ENCODE measurements at places on chromosomes 3 and 15.

DNA sequence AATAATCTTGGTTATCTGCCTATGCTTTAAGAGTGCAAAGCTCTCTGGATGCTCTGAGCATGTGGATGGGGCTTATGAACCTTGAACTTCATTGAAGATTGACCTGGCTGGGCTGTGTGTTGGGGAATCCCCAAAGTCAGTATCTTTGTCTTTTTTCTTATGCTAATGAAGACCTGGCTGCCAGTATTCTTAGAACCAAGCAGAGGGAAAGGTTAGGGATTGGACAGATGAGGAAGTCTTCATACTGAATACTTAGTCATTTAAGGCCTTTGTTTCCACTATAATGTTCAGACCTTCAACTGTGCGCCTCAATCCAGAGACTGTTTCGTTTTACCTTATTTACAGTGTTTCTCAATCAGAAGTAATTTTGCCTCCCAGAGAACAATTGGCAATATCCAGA lies 42.5 kb upstream of the CMTM7 start:
- no peak for DNase-seq

DNA sequence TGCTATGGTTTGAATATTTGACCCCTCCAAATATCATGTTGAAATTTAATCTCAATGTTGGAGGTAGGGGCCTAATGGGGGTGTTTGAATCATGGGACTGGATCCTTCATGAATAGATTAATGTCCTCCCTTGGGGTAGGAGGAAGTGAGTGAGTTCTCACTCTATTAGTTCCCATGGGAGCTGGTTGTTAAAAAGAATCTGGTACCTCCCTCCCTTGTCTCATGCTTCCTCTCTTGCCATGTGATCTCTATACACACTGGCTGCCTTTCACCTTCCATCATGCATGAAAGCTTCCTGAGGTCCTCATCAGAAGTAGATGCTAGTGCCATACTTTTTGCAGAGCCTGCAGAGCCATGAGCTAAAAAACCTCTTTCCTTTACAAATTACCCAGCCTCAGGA lies 177.7 kb upstream of the MCTP2 start:
- no peak for DNase-seq

- DNase-seq: no peak
Observed at GRCh38 chr3:174198199-174198598, 660.9 kb upstream of the NAALADL2 start.

DNA sequence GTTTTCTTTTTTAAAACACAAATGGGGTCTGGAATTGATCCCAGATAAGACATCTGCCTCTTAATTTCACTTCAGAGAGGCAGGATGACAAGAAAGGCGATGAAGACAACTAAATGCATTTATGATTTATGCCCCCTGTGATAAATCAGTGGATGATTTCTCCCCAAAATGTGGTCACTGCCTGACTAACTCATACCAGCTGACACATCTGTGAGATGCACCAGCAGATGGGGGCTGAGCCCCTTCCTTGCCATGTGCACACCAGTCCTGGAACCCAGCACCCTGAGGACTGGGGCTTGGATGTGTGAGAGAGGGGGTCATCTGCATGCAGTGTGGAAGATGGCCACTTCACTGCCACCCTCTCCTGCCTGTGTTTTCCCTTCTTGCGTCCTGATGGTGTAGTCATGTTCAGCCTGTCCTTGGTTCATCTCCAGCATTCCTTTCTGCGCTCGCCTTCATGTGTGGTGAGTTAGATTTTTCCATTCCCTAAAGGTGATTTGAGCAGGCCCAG lies 264.3 kb downstream of the LRTM1 start:
- no peak for DNase-seq

DNA sequence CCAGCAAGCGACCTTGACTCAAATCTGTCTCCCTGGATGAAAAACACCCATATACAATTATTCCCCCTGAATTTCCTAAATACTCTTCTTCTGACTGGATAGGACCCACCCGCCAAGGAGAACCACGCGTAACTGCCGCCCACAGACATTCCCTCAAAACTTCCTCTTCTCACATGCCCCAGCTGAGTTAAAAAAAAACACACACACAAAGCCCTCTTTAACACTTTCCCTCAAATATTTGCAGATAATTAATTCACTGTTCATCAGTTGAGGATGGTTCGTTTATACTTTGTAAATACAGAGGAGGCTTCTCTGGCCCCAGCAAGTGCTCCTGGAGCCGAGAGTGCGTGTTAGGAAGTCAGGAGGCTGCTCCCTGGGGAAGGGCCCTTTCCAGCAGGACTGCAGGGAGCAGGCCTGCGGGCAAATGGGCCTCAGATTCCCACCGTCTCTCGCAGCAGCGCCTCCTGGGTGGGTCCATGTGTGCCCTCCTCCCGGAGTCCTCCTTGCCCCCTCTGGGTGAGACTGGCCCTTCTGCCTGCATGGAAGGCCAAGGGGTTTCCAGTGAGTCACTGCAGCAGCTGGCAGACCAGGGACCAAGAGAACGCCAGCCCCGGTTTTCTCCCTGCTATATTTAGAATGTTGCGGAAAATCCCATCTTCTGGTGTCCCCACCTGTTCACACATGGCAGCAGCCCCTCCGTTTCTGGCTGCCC lies 46.8 kb downstream of the MGLL start:
- DNase-seq: no peak

- DNase-seq: no peak
Observed at GRCh38 chr15:61081027-61081322, 148.1 kb downstream of the RORA start.

- DNase-seq: no peak
Observed at GRCh38 chr3:188305220-188305619, 151.3 kb downstream of the LPP start.

DNA sequence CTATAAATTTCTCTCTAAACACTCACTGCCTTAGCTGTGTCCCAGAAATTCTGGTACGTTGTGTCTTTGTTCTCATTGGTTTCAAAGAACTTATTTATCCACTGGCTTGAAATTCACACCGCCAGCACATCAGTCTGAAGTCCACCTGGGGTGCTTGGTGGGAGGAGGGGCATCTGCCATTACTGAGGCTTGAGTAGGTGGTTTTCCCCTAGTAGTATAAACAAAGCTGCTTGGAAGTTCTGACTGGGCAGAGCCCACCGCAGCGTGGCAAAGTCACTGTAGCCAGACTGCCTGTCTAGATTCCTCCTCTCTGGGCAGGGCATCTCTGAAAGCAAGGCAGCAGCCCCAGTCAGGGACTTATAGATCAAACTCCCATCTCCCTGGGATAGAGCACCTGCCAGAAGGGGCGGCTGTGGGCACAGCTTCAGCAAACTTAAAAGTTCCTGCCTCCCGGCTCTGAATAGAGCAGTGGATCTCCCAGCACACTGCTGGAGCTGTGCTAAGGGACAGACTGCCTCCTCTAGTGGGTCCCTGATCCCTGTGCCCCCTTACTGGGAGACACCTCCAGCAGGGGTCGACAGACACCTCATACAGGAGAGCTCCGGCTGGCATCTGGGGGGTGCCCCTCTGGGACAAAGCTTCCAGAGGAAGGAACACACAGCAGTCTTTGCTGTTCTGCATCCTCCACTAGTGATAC lies 114.1 kb downstream of the SUCLG2 start:
- no peak for DNase-seq

Data from stimulated activated CD8-positive, alpha-beta memory T cell treated with anti-CD3 and anti-CD28 coated beads, Interleukin-7, amount 100 ng/mL, for 4 hours (primary cell).